ENCODE measurements at places on chromosomes 1 and 21. TPM values are rescaled to one million over a fixed set of nuclear protein-coding genes. Genes with fewer than 3 reads are reported as not detected.

DNA sequence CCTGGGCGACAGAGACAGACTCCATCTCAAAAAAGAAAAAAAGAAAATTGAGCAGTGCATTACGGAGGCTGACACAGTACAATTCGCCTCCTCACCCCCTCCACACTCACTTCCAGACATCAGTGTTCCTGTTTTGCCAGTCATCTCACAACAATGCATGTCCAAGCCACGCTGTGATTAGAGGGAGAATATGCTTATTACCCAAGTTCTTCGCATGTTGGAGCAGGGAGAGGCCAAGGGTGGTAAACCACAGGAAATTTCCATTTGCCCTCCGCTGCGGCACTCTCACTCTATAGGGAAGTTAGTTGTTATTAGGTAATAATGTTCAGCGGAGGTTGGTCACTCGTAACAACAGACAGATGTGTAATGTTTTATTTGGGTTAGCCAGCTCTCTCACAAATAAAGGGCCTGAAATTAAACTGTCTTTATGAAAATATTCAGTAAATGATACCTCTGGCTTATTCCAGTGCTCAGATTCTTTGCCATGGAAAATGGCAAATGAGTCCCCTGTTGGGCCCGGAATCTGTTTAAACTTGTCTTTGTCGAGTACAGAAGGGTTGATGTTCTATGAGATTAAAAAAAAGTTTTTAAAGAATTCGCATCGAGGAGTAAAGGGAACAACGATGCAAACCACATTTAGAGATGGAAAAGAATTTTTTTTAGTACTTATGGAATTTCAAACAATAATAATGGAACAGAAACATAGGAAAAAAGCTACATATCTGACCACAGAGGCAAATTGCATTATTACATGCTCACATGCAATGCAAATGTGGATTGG is 33.1 kb downstream of the KCNJ15 start:
- no peak for DNase-seq

GRCh38 chr1:112264010-112264409 is 132.0 kb upstream of the CTTNBP2NL start:
- no peak for DNase-seq

GRCh38 chr1:192873836-192874235 is 65.0 kb downstream of the RGS2 start:
- no peak for DNase-seq

PLA2G2D gene
- not detected for total RNA-seq

DNA sequence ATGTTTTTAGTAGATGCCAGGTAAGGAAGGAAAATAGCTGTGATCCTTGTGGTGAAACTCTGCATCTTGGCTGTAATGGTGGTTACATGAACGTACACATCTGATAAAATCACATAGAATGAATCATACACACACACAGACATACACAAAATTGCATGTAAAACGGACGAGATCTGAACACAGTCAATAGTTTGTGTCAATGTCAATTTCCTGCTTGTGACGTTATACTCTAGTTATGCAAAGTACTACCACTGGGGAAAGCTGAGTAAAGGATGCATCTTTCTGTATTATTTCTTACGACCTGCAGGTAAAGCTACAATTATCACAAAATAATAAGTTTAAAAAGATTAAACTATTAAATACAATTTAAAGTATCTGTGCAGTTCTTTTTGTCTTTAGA is 493.7 kb upstream of the ZP4 start:
- no peak for DNase-seq

DNA sequence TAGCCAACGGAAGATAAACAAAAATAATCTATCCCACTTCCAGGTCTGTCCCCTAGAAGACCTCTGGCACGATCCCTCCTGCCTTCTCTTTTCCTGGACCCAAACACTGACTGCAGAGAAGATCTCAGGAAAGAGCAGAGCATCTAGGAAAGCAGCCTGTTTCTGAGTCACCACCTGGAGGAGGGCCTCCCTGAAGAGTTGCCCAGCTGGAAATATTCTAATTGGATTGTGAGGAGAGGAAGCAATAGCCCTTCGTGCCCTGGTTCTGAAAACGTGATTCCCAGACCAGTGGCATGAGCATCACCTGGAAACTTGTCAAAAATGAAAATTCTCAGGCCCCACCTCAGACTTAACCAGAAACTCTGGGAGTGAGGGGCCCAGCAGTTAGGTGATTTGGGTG is 411.1 kb downstream of the SETD4 start:
- DNase-seq = peak; percentile 47

- DNase-seq = no peak
These were observed 40.3 kb upstream of the ETV3 start for GRCh38 chr1:157178490-157178889.

DNA sequence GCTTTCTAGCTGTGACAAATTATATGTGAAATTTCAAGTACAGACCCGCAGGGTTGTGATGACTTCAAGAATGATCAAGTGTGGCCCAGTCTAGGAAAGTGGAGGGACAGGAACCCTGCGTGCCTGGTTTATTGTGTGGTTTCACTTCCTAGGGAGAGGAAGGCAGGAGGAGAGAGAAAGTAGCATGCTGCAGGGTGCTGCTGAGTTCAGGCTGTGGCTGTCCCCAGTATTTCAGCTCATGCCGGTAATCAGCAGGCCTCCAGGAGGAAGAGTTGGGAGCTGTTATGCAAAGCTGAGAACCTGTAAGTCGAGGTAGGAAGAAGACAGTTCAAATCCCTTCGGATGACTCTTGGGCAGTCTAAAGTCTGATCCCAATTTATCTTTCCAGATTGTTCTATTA is 140.4 kb downstream of the ROR1 start:
- no peak for DNase-seq

TSPEAR gene
- total RNA-seq = not detected

BEND5 gene
- total RNA-seq = 4.0 TPM

DNA sequence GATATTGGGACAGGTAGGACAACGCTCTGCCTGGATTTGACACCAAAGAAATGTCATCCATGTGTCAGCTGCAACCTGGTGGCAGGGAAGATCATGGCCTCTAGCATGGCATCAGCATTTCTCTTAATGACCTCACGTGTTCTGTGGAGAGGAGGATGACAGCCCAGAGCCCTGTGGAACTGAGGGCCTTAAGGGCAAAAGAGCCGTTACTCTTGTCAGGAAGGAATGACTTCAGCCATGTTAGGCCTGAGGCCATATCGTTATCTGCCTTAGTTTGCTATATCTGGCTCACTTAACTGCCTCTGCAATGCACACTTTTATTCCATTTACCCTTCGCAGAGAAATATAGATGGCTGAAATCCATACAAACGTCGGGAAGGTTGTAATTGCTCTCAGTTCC is 83.2 kb upstream of the PBX1 start:
- no peak for DNase-seq

- DNase-seq = no peak
These were observed 74.6 kb upstream of the IPO9 start for GRCh38 chr1:201754353-201754752.

CATSPERE gene
- 1.4 TPM for total RNA-seq

GRCh38 chr1:103283841-103284669 is 175.7 kb upstream of the COL11A1 start:
- no peak for DNase-seq

- no peak for DNase-seq
These were observed 136.0 kb downstream of the SNX7 start for GRCh38 chr1:98797506-98797905.

GRCh38 chr1:109133815-109134214 is 19.9 kb downstream of the ELAPOR1 start:
- DNase-seq = no peak

CITED4 gene
- total RNA-seq = 37.8 TPM

LINGO4 gene
- not detected for total RNA-seq

DNA sequence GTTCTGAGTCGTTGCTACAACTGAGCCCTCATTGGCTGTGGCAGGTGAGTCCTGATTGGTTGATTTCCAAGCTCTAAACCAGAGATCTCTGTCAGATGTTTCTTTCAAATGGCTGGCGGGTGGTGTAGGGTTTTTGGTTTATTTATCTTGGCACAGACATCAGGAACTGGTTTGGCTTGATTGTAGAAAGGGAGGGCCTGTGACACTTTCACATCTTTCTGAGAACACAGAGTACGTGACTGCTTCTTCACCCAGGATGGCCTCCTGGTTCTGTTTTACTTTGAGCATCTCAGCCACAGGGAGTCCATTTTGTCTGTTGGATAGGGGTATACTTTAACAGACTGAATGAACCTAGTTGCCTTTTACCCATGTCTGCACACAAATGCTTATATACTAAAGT is 89.4 kb upstream of the GPR52 start:
- no peak for DNase-seq

CCDC17 gene
- 0.66 TPM for total RNA-seq

- DNase-seq = no peak
These were observed 63.9 kb downstream of the UCK2 start for GRCh38 chr1:165891111-165891860.

MYBPH gene
- total RNA-seq = not detected
